ENCODE measurements at places on chromosomes 5 and 9. TPM values are rescaled to one million over a fixed set of nuclear protein-coding genes. Genes with fewer than 3 reads are reported as not detected.

SVEP1 gene
- total RNA-seq = 64.4 TPM

PLPP7 gene
- total RNA-seq = 1.1 TPM

PCDHA9 gene
- 0.73 TPM for total RNA-seq

IL33 gene
- 77.5 TPM for total RNA-seq

LCNL1 gene
- not detected for total RNA-seq

NIPAL4 gene
- total RNA-seq = 5.8 TPM

Data from stomach (tissue), 19 donors.